Cortex of kidney (tissue), 1 donor: ENCODE measurements at places on chromosomes 2 and 18.

GRCh38 chr2:145012214-145012670 is 492.3 kb upstream of the ZEB2 start:
- DNase-seq: no peak

DNA sequence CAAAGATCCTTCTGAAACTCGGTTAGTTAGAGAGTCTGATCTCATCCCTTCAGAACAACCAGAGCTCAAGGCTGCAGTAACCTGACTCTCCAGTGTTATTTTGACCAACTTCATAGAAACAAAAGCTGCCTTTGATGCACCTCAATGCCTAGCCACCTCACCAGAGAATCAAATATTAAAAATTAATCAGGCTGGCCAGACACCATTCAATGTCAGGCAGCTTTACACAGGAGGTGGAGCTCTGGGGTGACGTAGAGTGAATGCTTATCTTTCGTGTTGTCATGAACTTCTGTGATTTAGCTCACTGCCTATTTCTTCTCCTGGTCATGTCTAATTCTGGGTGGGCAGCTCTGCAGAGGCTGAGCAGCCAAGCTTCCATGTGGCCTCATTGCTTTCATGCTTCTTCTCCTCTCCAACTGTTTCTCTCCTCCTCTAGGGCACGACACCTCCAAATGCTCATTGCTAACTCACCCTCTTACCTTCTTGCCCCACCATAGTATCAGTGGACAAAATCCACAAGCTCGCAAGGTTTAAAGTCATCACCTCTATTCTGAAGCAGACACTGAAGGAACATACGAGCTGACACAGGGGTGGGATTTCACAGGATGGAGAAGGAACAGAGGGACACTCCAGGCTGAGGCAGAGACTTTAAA is 39.4 kb downstream of the AAK1 start:
- no peak for DNase-seq

- no peak for DNase-seq
Measured at GRCh38 chr2:235010117-235010714, 58.4 kb downstream of the SH3BP4 start.

DNA sequence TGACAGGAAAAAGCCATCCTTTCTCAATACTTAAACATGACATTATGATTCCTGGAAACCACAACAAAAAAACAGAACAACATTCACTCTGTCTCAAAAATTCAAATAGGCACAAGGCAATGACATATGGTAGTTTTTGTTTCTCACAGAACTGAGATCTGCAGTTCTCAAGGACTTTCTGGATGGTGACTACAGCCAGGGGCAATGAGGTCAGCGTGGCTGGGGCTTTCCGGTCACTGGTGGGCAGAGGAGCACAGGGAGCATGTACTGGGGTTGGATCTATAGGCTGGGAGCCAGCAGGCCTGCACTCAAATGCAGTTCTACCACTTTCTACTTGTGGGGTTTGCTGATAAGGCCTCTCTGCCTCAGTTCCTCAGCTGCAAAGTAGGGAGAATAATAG is 72.0 kb downstream of the CTAGE1 start:
- no peak for DNase-seq

GRCh38 chr2:106012591-106013347 is 181.3 kb downstream of the UXS1 start:
- DNase-seq: no peak

GRCh38 chr2:173218326-173219056 is 136.2 kb upstream of the CDCA7 start:
- no peak for DNase-seq

DNA sequence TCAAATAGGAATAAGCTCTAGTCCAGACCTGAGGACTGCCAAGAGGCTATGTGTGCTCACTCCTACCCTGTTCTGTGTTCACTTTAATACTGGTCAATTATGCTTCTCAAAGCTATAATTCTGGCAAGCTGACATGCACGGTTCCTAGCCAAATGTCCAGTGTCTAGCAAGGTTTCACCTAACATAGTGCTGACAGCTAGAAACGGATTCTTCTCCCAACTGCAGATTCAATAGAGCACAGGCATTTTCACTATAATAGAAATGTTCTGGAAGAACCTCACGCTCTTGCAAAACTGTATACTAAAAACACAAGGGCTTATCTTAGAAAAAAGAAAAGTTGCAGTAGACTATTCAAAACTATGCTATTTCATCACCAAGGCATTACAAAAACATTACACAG is 45.1 kb downstream of the HDAC4 start:
- no peak for DNase-seq

GRCh38 chr18:12750076-12750714 is 47.4 kb downstream of the PSMG2 start:
- DNase-seq: no peak

DNA sequence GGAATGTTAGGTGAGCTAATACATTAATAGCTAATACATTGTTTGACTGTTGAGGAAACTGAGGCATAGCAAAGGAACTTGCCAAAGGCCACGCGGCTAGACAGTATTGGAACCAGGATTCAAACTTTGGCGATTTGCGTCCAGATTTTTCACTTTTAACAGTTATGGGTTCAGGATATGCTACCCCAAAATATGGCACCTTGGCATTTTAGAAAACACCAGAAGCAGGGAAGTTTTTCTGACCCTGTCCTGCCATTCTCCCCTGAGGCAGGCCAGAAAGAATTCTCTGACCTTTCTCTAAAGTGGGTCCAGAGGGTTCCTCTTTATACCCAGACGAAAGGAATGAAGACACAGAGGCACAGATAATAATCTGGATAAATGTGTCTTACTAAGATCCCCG is 166.9 kb downstream of the MYCN start:
- no peak for DNase-seq

DNA sequence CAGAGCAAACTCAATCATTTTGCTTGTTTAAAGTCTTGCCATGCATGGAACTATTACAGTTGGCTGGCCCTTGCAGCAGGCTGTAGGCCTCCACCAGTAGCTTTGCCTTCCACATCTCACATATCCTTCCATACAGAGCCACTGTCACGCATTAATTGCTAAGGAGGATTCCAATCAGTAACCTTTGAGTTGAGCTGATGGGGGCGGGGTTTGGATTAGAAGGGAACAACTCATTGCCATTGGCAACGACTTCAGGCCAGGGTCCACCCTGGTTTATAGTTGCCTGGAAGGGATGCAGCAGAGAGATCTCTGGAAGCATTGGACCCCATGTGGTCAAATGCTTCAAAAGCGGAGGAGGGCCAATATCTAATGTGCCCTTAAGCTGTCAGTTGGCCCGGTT is 63.3 kb upstream of the TTC39C start:
- no peak for DNase-seq
